ENCODE measurements at places on chromosomes 5 and 9.

GRCh38 chr5:126538579-126538978, 56.4 kb downstream of the ALDH7A1 start:
- DNase-seq = no peak

DNA sequence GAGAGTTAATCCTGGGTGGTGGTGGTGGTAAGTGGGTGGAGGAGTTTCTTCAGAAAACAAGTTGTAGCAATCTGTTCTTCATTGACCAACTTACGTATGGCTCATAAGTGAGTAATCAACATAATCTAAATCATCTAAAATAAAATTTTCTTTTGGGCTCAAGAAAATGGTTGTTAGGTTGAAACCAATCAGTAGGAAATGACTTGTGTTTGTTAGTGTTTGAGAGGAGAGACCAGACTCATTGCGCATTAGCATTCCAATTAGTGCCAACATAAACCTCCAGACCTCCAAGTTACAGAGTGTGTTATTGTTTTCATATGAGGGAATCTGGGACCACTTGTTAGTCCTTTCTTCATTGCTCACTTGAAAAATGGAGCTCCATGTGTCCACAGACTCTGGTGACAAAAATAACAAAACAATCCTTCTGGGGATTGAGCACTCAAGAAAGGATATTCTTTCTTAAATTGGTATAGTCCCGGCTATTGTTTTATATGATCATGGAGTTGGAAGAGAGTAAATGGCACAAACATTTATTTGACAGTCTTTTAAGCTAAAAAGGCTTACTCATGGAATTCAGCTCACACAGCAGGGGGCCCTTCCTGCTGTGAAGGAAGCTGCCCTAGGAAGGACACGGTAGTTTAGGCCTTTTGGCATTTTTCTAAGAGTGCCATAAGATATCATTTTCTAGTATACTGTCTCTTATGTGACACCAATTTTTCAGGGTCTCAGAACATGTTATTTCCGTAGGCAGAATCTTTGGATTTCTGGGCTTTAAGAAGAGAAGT, 441.1 kb downstream of the EBF1 start:
- DNase-seq = no peak

- DNase-seq = no peak
These were observed 93.9 kb downstream of the SCAI start for GRCh38 chr9:125049212-125050049.

DNA sequence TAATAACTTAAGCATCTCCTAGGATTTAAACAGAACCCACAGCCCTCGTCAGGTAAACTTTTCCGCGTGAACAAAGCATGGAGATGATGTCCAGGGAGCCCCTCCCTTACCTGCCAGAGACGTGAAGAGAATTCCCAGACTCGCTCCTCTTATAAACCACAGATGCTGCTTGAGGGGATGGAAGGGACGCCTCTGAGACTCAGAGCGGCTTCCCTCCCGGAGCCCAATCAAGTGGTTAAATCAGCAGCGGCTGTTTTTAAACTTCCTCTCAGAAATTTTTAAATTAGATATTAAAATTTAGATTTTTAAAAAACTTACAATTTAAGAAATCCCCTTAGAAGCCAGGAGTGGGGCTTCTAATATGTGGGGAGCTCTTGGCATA, 71.8 kb downstream of the RAPGEF1 start:
- no peak for DNase-seq

- no peak for DNase-seq
These were observed 34.6 kb upstream of the IL17B start for GRCh38 chr5:149413477-149414210.

DNA sequence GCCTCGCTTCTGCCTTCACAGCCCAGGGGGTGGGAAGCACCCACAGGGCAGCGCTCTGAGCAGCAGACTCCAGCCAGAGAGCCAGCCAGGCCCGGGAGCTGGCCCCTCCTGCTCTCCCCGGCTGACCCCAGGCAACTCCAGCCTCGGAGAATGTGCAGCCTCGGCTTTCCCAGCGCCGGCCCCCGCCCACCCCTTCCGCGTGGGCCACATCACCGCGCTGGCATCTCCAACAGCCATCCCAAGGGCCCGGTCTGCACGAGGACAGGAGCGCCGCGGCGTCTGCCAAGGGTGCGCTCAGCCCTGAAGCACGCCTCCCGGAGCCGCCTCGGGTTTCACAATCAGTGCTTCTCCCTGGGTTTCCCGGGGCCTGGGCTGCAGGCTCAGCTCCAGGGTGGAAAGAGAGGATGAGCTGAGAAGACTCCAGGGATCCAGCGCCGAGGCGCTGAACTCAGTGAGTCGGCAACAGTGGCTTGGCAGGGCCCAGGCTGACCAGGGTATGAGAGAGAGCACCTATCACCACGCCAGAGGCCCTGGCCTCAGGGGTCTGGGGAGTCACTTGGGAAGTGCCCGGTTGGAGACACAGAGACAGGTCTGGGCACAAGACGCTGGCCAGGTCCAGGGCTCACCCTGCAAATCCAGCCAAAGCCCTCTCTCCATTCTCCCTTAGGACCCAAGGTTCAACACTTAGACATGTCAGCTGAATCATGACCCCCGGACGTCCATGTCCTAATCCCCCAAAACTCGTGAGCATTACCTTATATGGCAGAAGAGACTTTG, 79.6 kb downstream of the ADAMTS2 start:
- no peak for DNase-seq

- DNase-seq = peak; percentile 75
These were observed 237.5 kb downstream of the CHSY3 start for GRCh38 chr5:130141659-130142320.

DNA sequence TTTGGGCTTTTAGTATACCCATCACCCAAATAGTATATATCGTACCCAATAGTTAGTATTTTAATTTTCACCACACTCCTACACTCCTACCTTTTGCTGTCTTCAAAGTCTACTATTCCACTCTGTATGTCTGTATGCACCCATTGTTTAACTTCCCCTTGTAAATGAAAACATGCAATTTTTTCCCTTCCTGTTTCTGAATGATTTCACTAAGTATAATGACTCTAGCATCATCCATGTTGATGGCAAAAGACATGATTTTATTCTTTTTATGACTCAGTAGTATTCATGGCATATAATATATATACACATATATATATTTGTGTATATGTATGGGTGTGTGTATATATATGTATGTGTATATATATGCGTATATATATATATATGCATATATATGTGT, 63.1 kb upstream of the FAM174A start:
- DNase-seq = no peak

DNA sequence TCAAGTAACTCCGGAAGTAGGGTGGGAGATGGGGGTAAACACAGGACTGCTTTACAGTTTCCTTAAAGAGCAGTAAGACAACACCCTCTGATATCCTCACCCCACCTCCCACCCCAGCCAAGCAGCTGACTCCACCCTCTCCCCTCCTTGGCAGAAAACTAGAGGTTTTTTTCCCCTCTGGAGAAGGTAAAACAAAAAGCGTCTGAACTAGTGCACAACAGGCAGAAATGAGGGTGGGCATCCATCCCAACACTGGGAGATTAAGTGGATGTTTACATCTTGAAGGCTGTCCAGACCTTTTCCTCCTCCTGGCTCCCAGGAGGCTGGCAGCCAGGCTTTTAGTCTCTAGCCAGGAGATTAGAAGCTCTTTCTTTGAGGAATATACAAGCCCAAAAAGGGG, 13.9 kb upstream of the CTNNAL1 start:
- no peak for DNase-seq

GRCh38 chr5:140329739-140330481, 16.5 kb downstream of the HBEGF start:
- no peak for DNase-seq

- no peak for DNase-seq
These were observed 553.2 kb downstream of the MAT2B start for GRCh38 chr5:164058621-164059020.

- no peak for DNase-seq
These were observed 71.0 kb downstream of the NREP start for GRCh38 chr5:111685969-111686368.

DNA sequence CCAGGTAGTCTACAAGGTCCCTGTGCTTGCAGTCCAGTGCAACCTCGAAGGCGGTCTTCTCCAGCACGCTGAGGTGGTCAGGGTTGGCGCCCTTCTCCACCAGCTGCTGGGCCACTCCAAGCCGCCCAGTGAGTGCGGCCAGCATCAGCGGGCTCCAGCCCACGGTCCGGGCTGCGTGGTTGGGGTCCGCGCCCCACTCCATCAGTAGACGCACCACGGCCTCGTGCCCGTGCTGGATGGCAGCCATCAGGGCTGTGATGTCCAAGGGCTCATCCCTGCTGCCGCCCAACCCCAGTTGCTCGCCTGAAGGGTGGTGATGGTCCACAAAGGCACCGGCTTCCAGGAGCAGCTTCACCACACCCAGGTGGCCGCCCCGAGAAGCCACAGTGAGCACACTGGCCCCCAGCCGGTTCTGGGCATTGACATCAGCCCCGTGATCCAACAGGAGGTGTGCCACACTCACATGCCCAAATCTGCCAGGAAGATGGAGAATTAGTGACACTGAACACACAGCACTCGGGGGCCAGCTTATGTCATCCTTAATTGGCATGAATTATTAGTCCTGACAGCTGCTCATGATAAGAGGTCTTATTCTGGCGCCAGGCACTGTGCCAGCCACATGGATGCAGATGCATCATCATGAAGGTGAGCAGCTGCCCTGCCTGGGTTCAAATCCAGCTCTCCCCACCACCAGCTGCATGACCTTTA, 6.1 kb downstream of the ANKS6 start:
- DNase-seq = no peak

DNA sequence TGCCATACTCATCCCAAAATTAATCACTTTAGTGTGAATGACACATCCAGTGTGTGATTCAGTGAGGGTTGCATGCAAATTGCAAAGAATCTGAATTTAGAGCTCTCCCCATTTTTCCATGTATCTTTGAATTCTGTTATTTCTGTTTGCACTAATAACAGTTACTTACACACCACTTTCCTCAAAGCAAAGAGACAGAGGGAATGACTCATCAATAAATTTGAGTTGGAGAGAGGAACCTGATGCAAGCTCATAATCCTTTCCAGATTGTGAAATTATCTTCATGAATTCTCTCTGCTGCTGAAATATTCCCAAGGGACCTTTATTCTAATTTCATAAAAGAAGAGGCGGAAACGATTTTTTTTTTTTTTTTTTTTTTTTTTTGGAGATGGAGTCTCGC, 204.8 kb downstream of the CDH9 start:
- no peak for DNase-seq

DNA sequence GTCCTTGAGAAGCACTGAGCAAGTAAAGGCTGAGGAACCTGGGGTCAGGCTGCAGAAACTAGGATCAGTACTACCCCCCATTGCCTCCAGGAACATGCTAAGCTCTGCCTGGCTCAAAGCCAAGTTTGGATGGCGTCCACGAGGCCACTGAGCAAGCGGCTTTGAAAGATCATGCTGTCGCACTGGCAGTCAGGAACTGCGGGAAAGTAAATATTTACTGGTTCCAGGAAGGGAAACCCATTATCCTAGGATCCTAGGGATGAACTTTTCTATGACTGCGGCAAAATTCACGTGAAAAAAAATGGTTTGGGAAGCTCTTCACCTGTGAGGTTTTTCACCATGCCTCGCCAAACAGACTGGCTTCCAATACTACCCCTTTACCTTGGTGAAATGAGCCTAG, 75.3 kb upstream of the PJA2 start:
- DNase-seq = peak; percentile 15

GRCh38 chr5:127671218-127671617, 22.3 kb downstream of the CTXN3 start:
- DNase-seq = no peak

- no peak for DNase-seq
These were observed 2.6 kb upstream of the TJP2 start for GRCh38 chr9:69171517-69171916.

- no peak for DNase-seq
These were observed 658.6 kb downstream of the ISL1 start for GRCh38 chr5:52041842-52042241.

GRCh38 chr9:86434039-86434726, 80.0 kb upstream of the TUT7 start:
- peak; percentile 20 for DNase-seq

DNA sequence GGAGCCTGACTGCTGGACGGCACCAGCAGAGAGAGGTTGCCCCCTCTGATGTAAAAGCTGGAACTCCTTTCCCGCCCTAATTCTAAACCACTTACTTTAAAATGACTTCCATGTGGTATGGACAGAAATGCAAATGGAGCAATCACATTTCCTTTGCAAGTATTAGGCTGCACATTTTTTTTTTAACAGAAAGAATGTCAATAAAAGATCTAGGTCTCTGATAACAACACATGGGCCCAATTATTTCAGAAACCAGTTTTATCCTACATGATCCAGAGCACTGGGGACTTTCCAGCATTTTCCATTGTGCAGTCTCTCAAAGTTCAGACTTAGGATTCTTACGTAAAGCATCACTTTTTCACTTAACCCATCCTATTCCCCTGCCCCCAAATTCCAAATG, 203.7 kb downstream of the NXNL2 start:
- DNase-seq = no peak
